ENCODE measurements at places on chromosomes 12 and 14. TPM values are rescaled to one million over a fixed set of nuclear protein-coding genes. Genes with fewer than 3 reads are reported as not detected.
A peak's percentile ranks its signal among the peaks of the same experiment; 100 is the strongest.

- H3K36me3 ChIP-seq, result no peaks in the 10 kb centered on the region
- H3K4me3 ChIP-seq, result no peak overlapping the region
- no peaks in the 10 kb centered on the region for H3K27me3 ChIP-seq
- no peaks in the 10 kb centered on the region for H3K4me1 ChIP-seq
- H3K27ac ChIP-seq, result no peak overlapping the region
Measured at GRCh38 chr12:7666595-7666994, 887 bp upstream of the APOBEC1 start.

- H3K27ac ChIP-seq, result no peak overlapping the region
- no peak for DNase-seq
- no peak overlapping the region for H3K4me3 ChIP-seq
- no peaks in the 10 kb centered on the region for H3K36me3 ChIP-seq
- no peaks in the 10 kb centered on the region for H3K4me1 ChIP-seq
- no peaks in the 10 kb centered on the region for H3K27me3 ChIP-seq
Measured at GRCh38 chr14:58177125-58177524, 22.8 kb upstream of the ACTR10 start.

SLC4A8 gene
- total RNA-seq, result 3.2 TPM

DNA sequence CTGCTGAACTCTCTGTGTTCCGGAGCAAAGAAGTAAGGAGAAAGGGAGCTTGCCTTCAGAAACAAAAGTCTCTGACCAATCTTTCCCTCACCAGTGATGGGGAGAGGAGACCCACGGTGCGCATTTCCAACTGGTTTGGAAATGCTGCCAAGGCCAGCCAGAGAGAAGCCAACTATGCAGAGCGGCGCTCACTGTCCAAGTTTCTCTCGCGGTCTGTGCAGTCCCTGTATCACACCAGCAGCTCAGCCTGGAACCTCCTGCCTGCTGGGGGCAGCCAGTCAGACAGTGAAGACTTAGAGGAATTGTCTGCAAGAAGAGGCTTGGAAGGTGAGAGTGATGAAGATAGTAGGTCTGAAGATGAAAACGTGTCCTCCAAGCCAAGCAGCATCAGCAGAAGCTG, 206.2 kb downstream of the NAV3 start:
- H3K27me3 ChIP-seq, result no peaks in the 10 kb centered on the region
- no peak for DNase-seq
- no peak overlapping the region for H3K27ac ChIP-seq
- no peak overlapping the region for H3K4me3 ChIP-seq
- H3K36me3 ChIP-seq, result no peaks in the 10 kb centered on the region

DNA sequence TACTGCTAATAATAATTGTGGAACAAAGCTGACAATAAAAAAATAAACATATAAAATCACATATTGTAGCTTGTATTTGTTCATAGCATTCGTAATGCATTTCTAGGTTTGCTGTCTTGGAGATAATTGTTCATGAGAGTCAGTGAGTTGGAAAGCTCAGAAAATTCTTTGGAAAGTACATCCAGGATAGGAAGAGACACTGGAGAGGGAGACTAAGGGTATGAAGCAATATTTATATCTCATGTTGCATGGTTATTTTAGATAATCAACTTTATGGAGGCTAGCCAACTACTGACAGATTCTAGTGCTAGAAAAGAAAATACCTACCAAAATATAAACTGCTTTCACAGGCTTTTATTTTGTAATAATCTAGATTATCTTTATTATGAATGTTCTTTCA, 1095.2 kb downstream of the FSCB start:
- H3K4me1 ChIP-seq, result no peaks in the 10 kb centered on the region
- H3K27me3 ChIP-seq, result no peaks in the 10 kb centered on the region
- no peaks in the 10 kb centered on the region for H3K36me3 ChIP-seq
- no peak overlapping the region for H3K27ac ChIP-seq
- no peak for DNase-seq
- no peak overlapping the region for H3K4me3 ChIP-seq

MSI1 gene
- total RNA-seq, result 0.32 TPM

DNA sequence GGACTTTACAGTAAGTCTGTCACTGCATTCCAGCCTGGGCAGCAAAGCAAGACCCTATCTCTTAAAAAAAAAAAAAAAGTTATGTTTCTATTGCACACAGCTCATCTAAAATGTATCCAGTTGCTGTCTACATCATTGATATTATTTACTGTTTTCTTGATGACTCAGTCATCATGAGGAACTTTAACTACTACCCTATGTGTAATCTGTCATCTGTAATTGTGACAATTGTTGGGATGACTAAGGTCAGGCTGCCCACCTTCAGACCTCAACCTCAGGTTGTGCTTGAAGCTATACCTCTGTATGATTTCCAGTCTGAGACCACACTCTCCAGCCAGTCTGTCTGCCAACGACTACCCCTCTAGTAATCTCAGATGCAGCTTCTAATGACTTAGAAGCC, 15.3 kb downstream of the PPP1R13B start:
- H3K27me3 ChIP-seq, result no peaks in the 10 kb centered on the region
- H3K4me1 ChIP-seq, result no peaks in the 10 kb centered on the region
- no peak for DNase-seq
- no peak overlapping the region for H3K27ac ChIP-seq

DNA sequence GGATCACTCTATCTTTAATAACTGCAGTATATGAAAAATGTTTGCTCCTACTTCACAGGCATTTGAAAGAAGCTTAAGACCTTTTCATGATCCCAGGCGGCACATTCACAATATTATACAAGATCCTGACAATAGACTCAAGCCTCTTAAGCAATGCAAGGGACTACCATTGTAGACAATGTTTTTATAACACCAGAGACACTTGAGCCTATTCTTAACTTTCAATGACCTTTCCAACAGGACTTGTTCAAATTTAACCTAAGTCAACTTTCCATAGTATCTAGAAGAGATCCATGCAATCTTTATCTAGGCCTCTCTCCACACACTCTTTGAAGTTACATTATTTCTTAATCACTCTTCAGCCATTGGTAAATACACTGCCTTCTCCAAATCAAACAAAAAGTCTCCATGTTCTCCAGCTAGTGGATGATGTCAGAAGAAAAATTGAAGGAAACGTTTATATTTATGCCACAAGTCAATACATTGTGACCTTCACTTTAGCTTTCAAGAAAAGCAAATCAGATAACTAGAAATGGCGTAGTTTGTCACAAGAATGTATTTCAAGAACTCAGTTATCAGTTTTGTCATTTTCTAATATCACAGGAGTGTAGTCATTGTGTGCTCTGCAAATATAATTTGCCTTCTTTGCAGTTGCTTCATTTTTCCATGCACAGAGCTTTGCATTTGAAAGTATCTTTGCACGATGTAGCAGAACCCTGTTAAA, 41.2 kb downstream of the PHLDA1 start:
- no peaks in the 10 kb centered on the region for H3K4me1 ChIP-seq
- H3K4me3 ChIP-seq, result no peak overlapping the region
- H3K36me3 ChIP-seq, result no peaks in the 10 kb centered on the region
- no peak overlapping the region for H3K27ac ChIP-seq

GRCh38 chr12:12441843-12442461, 85.1 kb downstream of the BORCS5 start:
- H3K27ac ChIP-seq, result peak overlapping the region; percentile 80
- no peak for DNase-seq
- no peaks in the 10 kb centered on the region for H3K4me1 ChIP-seq
- H3K27me3 ChIP-seq, result no peaks in the 10 kb centered on the region

RNASE3 gene
- 0.57 TPM for total RNA-seq

- no peaks in the 10 kb centered on the region for H3K27me3 ChIP-seq
- no peak overlapping the region for H3K27ac ChIP-seq
- peaks cover 7% of the 10 kb centered on the region for H3K4me1 ChIP-seq
- peak overlapping the region; percentile 37 for H3K4me3 ChIP-seq
- no peak for DNase-seq
Measured at GRCh38 chr12:64824130-64824499, 332 bp upstream of the TBC1D30 start.

DNA sequence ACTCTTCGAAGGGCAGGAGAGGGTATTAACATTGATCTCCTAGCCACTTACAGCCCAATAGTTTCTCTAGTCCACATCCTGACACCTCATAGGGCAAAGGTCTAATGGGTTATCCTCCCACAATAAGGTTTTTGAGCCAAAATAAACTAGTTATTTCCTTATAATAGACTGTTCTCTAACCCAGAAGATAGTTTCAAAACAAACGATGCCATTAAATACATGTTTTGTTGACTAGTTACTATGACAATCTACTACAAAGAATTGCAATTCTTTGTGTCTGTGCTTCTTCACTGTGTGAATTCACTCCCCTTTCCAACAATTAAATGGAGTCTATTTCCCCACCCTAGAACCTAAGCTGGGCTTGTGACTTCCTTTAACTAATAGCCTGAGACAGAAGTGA, 6.4 kb upstream of the ACTR10 start:
- DNase-seq, result no peak
- no peaks in the 10 kb centered on the region for H3K36me3 ChIP-seq
- no peak overlapping the region for H3K4me3 ChIP-seq
- H3K27ac ChIP-seq, result no peak overlapping the region
- H3K27me3 ChIP-seq, result no peaks in the 10 kb centered on the region

DNA sequence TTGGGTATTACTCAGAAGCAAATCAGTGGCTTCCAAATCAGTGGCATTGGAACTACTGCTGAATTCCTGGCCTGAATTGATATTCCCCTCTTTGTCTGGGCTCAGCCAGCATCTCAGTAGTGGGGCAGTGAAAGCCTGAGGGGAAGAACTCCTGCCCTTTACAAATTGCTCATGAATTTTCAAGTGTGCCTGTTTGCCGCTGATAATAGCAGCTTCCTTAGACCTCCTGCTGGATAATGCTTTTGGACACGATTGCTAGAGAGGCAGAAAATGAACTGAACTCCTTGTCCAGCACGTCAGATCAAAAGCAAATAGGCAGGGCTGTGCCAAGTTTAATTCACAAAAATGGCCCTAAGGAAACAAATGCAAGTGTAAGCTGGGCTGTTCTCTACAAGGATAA, 91.3 kb upstream of the GZMB start:
- H3K4me3 ChIP-seq, result no peak overlapping the region
- H3K27ac ChIP-seq, result no peak overlapping the region
- no peak for DNase-seq
- no peaks in the 10 kb centered on the region for H3K4me1 ChIP-seq

GRCh38 chr12:38411426-38411825, 94.9 kb downstream of the ALG10B start:
- H3K4me1 ChIP-seq, result no peaks in the 10 kb centered on the region
- no peak for DNase-seq
- H3K36me3 ChIP-seq, result no peaks in the 10 kb centered on the region
- H3K27ac ChIP-seq, result no peak overlapping the region
- H3K27me3 ChIP-seq, result no peaks in the 10 kb centered on the region
